ENCODE measurements at places on chromosomes 4 and X.

DNA sequence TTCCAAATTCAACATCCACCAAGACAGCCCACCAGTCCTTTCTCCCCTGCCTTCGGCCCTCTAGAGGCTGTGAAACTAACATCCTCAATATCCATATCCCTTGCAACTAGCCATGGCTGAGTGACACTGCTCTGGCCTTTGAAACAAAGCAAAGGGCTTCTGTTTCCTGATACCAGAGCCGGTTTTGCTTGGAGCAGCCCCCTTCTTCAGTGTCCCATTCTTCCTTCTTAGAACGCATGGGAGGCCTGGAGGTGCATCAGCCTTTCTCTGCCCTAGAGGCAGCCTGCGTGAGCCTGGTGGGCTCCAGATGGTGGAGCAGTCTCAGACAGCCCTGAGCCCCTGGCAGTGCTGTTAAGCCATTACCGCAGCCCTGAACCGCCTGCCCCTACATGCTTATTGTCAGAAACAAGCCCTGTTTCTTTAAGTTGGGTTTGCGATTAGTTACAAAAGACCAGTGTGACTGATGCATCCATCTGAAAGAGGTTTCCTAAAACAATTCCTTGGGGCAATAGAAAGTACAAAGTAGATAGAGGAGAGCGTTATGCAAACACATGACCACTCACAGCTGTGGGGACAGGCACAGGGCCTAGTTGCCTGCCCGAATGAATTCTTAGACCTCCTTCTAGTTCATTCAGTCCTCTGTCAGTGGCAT, 74.1 kb downstream of the EVC start:
- DNase-seq: no peak

GRCh38 chr4:136281307-136281706, 1251.0 kb downstream of the PCDH18 start:
- no peak for DNase-seq

- no peak for DNase-seq
Observed at GRCh38 chr4:110371016-110371770, 104.8 kb upstream of the ENPEP start.

GRCh38 chr4:110107866-110108265, 90.5 kb downstream of the ELOVL6 start:
- DNase-seq: no peak

DNA sequence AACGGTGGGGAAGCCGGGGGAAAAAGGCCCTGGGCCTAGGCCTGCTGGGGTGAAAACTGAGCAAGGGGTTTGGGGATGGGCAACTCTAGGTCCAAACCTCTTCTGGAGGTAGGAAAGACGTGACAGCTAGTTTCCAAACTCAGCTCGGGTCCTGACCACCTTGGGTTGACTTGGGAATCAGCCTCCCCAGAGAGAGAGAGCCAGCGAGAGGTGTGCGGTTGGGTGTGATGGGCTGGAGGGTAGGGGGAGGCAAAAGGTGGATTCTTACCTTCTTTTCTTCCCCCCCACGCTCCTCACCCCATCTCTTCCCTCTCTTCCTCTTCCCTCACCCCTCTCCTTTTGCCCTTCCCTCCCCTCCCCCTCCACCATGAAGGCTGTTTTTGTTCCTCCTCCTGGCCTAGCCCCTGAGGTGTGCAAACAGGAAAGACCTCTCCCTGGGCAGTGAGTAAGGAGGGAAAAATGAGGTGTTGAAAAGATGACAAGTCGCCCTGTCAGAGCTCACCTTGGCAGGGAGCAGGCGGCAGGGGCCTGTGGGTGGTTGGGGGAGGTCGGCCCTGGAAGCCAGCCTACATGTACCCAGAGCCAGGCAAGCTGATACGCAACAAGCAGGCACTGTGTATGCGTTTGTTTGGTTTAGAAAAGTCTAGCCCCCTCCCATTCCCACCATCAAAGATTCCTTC, 14.8 kb downstream of the PJA1 start:
- no peak for DNase-seq

DNA sequence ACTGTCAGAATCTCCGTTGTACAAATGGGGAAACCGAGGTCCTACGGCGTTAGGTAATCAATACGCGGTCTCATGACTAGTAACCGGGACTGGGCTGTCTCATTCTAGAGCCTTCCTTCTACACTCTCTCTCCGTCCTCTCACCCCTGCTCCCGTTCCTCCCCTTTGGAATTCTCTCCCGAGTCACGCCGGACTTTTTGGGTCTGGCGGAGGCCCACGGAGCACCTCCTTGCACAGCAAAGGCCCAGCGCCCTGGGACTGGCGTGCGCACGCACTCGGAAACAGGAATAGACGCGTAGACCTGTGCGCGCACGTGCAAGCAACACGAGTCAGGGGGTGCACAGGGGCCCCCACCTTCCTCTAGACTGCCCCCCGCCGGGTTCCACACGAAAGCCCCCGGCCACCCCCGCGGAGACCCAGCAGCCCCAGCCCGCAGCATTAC, 361 bp downstream of the QDPR start:
- peak; percentile 9 for DNase-seq

GRCh38 chrX:27917713-27918500, 63.3 kb downstream of the DCAF8L1 start:
- DNase-seq: no peak

DNA sequence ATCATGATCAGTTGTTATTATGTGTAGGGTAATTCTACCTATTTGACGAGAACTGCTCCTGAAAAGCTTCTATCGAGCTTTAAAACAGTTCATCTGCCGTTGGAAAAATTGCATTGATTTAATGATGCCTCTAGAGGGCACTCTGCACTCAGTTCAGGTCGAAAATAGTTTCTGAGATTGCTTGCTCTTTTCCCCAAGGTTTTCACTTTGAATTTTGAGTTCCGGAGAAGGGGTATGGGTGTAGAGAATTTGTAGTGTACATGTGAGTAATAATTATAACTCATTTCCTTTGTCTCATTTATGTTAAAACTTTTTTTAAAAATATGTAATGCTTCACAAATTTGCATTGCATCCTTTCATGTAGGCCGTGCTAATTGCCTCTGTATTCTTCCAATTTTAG, 28.4 kb upstream of the TNIP3 start:
- peak; percentile 14 for DNase-seq

GRCh38 chrX:153905481-153906095, 1.1 kb downstream of the AVPR2 start:
- DNase-seq: no peak

GRCh38 chr4:119540249-119540648, 88.4 kb downstream of the PDE5A start:
- no peak for DNase-seq

DNA sequence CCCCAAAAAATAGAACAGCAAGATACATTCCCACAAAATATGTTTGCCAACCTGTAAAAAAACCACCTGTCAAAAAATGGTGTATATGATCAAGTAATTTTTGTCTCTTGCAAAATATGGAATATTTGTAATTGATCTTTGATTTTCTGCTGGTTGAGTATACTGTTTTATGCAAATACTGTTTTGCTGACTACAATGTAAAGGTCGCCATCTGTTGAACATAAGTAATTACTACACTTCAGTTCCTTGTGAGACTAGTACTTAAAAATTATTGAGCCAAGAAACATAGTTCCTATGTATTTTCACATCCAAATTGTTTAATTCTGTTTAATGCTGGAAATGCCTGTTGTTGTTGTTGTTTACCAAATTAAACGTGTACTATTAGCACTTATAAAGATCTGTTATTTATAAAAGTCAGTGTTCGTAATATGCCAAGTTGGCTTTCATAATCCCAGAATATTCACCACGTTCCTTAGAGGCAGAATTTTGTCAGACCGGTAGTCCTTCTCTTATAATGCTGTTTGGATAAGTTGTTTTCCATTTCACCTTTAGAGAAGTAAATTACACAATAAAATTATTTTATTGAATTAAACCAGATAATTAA, 144.2 kb downstream of the PDLIM5 start:
- DNase-seq: peak; percentile 33

DNA sequence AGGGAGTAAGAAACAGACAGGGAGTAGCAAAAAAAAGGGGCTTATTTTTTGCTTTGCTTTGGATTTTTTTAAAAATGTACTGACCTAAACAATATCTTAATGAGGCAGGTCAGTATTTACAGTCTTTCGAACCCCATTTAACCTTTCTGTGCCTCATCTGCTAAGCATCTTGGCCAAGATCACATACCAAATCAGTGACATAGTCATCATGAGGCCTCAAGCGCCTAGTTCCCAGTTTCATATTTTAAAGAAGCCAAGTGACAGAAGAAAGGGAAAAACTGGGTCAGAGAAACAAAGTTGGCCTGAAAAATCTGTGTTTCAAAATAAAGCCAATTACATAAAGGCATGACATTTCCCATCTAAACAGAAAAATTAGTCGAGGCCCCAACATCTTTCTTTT, 94.6 kb upstream of the WDR44 start:
- no peak for DNase-seq

DNA sequence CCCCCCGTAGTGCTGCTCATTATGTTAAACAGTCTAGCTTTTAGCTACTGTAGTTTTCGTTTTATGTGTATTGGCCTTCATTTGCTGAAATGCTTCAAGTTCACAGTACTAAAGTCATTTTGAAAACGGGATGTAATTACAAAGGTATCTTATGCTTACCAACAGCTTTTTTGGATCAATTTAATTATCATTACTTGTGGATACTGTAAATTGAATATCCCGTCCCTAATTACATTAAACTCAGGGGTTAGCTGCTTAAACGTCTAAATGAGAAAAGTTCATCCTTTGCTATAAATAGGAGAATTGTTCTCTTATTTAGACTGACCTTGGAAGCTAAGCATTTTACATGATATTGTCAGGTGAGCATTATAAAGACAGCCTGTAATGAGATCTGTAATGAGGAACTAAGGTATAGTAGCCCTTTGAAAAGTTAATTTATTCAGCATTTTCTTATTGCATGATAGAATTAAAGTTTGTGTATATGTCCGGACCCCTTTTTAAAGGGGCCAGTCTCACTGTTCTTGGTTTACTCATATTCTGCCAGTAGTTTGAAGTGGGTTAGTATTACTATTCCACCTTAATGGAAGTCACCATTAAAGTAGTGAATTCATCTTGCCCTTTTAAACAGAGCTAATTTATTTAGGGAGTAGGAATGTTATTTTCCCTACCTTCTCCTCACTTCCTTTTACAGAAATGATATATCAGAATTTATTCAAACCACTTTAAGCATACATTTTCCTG, 252.6 kb downstream of the TENM3 start:
- no peak for DNase-seq

DNA sequence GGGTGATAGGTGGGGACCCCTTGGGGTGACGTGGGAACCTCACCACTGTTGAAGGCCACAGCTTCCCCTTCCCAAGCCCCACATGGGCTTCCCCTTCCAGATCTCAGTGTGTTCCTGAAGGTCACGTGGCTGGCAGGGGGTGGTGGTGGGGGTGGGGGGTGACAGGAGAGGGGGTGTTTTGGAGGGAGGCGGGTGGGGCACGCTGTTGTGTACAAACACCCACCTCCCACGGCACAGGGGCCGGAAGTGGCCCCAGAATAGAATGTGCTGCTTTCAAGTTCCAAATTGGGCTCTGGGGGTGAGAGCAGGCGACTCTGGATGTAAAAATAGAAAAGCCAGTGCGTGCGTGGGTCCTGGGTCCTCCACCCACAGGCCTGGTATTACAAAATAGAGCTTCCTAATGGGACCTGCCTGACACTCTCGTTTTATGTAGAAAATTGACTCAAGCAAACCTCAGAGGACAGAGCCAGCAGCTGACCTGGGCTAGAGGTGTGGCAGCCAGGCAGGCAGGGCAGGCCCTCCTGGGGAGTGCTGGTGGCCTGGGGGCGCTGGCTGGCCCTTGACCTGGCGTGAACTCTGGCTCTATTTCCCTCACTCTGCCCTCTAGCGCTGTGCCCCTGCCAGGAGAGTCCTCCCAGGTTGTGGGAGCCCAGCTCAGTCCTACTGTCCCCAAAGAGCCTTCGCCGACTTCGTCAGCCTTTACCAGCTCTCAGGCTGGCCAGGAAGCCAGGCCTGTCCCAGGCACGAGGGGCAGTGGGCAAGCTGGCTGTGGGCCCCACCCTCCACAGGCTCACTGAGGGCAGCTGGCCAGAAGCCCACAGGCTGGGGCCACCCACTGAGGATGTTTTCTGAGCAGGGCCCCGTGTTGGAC, 5.4 kb upstream of the SH3BP2 start:
- DNase-seq: no peak

DNA sequence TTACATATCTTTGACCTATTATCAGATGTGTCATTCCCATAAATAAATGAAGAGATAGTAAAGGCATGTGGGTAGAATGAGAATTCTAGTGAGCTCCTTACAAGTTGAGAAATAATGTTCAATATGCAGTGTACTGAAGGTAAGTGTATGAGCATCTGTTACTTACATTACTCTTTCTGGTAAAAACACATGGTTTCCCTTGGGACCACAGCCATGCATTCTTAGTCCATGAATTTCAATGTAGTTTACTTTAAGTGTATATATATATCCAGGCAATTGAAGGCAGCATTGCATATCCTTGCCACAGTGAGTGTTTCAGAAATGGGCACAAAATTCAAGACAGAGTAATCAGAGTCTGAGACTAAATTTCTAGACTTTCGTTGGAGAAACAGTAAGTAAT, 277.2 kb downstream of the CXXC4 start:
- DNase-seq: no peak

DNA sequence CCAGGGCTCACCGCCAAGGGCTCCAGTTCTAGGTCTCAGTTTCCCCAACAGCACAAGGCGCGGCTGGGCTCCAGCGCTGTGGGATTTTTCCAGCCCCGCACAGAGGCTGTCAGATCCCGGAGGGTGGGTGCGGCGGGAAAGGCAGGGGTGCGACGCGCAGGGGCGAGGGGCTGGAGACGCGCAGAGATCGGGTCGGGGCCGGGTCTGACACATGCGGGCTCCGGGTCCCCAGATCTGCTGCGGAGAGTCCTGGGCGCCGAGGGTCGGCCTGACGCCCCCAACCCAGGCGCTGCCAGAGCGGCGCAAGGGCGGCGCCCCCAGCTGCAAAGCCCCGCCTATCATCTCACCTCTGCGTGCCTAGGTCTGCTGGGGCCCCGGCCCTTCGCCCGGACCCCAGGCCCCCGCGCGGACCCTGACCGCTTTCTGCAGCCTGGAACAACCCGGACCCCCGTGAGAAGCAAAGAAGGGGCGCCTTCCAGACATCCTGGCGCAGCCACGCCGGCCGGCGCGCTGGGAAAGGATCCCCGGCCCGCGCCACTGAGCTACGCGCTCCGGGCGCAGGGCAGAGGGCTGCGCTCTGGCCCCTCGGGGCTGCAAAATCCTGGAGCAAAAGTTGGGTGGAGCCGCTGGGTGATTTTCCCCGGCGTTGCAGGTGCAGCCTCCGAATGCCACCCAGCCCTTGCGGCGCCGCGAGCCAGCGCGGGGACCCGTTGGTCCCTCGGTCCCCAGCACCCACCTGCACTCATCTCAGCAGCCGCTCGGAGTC, 486 bp downstream of the ABLIM2 start:
- DNase-seq: no peak

- DNase-seq: no peak
Observed at GRCh38 chrX:139862208-139862607, 70.6 kb downstream of the ATP11C start.

GRCh38 chr4:165560941-165561340, 182.1 kb downstream of the CPE start:
- no peak for DNase-seq

GRCh38 chr4:165502916-165503907, 124.4 kb downstream of the CPE start:
- DNase-seq: no peak
